ENCODE measurements at places on chromosomes 13 and 19.
A peak's percentile ranks its signal among the peaks of the same experiment; 100 is the strongest.

DNA sequence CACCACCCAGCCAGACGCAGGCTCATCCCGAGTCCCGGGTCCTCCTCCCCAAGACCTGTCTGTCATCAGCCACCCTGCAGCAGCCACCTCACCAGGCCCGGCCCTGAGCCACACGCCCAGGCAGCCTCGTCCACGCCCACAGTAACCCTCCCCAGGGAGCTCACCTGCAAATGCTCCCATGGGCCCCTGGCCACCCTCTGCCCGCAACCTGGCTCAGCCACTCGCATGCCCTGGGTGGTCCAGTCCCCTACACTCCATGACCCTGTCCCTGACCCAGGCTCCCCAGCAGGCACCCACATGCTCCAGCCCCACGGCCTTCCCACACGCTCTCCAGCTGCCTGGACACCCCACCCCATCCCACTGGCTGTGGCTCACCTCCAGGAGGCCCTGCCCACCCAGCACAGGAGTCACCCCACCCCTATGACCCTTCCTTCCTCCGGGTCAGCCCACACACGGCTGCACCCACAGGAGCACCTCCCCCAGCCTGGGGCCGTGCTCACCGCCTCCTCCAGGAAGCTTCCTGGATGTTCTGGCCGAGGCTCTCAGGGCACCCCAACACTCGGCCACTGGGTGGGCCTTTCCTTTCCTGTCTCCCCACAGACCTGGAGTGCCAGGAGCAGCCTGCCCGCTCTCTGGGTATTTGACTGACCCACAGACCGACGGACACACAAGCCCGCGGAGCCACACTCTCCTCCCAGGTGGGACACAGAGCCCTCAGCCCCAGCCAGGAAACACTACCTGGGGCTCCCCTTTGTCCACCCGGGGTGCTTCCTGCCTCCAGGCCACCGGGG is 3.6 kb downstream of the TMEM259 start:
- DNase-seq = no peak

DNA sequence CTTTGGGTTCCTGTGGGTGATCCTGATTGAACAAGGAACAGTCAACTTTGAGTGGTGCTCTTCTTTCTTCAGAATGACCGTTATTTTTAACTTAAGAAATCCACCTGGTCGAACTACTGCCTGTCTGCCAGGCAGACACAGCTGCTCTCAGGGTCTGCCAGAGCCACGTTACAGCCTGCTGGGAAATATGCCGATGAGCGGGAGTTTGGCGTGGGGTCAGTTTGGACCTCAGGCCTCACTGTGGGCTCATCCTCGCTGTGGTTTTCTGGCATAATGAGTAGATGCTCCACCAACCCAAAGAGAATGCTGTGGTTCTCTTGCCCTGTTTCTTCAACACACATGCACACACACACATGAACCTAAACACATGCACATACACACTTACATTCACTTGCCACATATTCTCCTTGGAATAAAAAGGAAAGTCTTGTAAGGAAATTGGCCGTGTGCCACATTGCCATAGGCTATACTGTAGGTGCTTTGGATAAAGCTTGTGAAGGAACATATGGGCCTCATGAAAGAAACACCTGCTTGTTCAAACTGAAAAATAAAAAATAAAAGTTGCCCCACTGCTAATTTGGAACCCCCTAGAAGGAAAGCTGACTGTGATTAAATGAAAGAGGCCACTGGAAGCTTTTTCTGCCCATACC is 598.7 kb upstream of the KLF12 start:
- DNase-seq = no peak

DNA sequence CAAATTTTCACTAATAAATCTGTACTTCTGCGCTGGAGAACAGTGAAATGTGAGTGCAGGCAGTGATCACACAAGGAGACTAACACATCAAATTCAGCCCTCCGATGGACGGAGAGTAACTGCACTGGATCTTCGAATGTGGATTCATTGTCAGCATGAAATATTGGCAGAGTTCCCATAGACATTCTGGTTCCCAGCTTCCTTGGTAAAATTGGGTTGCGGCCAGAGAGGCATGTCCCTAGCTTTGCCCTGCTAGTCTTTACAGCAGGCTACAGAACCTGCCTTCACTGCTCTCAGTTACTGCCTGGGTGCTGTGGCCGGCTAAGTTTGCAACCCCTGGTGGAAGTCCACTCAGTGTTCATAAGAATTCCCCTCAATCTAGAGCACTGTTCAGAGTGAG is 32.3 kb upstream of the UQCRFS1 start:
- DNase-seq = no peak

DNA sequence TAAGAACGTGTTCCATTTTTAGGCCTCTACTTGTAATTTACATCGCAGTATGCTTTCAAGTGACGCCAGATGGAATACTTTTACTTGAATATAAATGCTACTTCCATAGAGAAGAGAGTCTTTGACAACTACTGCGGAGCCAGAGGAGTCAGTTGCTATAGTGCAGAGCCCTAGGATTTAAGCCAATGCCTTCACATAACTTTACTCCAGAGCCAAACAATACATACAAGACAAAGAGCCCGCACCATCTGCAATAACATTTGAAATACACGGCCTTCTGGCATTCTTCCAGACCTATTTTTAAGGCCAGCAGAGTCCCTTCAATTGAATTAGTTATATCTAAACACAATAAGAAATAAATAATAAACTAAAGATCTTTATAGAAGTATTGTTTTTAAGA is 59.4 kb downstream of the XPO4 start:
- DNase-seq = no peak

DNA sequence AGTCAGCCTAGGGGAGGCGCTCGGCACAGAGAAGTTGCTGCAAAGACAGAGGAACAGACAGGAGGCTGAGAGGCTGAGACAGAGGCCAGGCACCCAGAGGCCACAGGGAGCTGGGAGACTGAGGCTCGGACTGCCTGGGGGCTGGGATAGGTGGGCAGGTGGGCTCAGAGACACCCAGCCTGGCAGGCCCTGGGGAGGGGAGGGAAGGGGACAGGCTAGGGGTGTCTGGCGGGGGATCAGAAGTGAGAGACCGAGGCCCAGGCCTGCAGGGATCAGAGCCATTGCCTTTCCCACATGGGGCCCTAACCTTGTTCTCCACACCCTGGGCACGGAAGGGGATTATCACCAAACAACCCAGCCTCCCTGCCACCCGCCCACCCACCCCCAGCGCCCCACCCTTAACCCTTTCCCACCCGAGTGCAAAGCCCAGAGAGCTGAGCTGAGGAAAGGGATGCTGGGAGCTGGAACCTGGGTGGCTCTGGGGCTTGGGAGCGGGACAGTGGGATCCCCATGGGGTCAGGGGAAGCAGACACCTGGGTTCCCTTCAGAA is 1.3 kb downstream of the NTN5 start:
- no peak for DNase-seq

DNA sequence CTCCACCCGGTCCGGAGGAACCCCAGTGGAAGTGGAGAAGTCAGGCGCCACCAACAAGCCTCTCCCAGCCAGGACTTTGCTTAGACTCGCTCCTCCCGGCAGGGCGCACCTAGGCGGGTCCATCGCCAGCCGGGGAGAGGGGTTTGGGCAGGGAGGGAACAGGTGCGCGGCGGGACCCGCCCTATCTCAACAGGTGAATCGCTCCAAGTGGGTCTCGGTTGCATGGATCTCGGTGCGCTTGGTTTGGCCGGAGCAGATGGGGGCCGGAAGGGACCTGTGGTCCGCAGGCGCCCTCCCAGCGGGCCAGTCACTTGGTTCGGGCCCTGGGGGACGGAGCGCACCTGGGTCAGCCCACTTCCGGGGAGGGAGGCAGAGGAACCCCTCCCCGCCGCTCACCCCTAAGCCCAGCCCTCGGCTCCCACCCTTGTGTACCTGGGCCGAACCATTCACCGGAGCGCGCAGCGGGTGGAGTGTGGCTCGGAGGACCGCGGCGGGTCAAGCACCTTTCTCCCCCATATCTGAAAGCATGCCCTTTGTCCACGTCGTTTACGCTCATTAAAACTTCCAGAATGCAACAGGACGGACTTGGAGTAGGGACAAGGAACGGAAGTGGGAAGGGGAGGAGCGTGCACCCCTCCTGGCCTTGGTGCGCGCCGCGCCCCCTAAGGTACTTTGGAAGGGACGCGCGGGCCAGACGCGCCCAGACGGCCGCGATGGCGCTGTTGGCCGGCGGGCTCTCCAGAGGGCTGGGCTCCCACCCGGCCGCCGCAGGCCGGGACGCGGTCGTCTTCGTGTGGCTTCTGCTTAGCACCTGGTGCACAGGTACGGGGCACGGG is at the start of gene LSR:
Gene LSR (plus strand): TSS at position 693 of the 836 bp plus-strand sequence. CDS start 21 bp downstream, at position 714.
- peak; percentile 81 for DNase-seq

Measured in CD4-positive, alpha-beta T cell treated with Interferon gamma for 1 hour (primary cell).